ENCODE measurements at places on chromosomes 1 and 21.

GRCh38 chr1:19768353-19769210, 31.1 kb downstream of the TMCO4 start:
- peak; percentile 27 for DNase-seq

GRCh38 chr1:4393191-4393590, 261.2 kb upstream of the AJAP1 start:
- DNase-seq = no peak

GRCh38 chr1:14929547-14930246, 223.8 kb upstream of the TMEM51 start:
- peak; percentile 39 for DNase-seq

- no peak for DNase-seq
Measured at GRCh38 chr1:58805716-58806571, 22.1 kb upstream of the JUN start.

DNA sequence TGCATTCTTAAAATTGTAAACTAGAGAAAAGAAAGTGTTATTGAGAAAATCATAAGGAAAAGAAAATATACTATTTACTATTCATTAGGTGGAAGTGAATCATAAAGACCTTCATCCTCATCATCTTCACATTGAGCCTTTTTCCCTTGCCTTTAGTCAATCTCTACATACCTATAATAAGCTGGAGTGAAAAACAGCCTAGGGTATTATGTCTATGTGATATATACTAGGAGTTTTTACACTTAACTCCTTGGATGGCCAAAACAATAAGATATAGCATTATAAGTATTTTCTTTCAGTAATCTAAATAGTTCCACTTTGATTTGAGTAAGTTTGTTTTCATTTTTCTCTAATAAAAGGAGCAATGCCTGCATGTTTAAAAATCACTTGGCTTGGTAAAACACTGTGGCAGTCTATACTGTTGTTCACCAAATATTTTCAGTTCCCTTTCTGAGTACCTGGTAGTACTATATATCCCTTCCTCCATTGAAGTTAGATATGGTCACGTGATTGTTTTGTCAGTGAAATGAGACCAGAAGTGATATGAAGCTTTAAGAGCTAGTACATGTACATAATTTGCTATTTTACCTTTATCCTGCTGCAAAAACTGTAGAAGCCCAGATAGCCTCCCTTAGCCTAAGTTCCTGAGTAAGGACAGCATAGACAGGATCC, 78.3 kb downstream of the CLEC20A start:
- DNase-seq = no peak

- DNase-seq = peak; percentile 38
Measured at GRCh38 chr1:31701091-31701736, 2.6 kb downstream of the COL16A1 start.

All from right kidney (tissue), 9 donors.